ENCODE measurements at places on chromosomes 1 and 21.

- DNase-seq, result peak; percentile 58
Measured at GRCh38 chr21:44487831-44488230, 32.5 kb downstream of the LRRC3 start.

DNA sequence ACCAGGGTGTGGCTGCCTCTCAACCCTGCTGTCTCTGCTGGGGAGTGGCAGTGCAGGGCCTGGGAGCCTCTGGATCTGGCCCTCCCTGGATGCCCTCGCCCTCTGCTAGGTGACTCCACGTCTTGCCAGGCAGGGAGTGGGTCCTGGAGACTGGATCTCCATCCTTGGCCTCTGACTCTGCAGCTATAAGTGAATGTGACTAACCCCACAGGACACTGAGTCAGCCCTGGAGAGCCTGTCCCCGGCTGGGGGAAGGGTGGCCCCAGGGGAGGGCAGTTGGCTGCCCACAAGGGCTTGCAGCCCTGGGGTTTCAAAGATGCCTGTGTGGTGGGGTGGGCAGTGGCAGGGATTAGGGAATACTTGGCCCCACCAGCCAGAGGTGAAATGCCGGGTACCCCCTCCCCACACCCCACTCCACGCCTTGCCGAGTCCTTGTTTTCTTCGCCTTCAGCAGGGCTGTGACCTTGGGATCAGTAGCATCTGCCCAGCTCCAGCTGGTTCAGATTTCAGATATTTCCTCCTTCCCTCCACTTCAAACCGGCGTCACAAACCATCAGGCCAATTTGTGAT lies 1.9 kb upstream of the MYBPH start:
- peak; percentile 61 for DNase-seq

- peak; percentile 90 for DNase-seq
Measured at GRCh38 chr1:46246548-46247435, 771 bp upstream of the RAD54L start.

DNA sequence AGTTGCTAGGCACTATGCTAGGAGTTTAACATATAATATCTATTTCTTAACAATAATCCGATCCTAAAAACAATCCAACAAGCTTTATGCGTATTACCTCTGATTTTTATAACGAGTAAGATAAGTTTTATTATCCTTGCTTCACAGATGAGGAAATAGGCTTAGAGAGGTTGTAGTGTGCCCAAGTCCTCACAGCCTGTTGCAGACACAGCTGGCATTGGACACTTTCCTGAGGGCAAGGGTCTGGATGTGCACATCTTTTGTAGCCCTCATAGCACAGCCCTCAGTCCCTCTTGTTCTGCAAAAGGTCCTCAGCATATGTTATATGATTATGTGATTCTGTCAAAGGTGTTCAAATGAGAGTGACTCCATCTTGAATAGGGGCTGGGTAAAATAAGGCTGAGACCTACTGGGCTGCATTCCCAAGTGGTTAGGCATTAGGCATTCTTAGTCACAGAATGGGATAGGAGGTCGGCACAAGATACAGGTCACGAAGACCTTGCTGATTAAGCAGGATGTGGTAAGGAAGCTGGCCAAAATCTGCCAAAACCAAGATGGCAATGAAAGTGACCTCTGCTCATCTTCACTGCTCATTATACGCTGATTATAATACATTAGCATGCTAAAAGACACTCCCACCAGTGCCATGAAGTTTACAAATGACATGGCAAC lies 75.7 kb upstream of the F3 start:
- no peak for DNase-seq

DNA sequence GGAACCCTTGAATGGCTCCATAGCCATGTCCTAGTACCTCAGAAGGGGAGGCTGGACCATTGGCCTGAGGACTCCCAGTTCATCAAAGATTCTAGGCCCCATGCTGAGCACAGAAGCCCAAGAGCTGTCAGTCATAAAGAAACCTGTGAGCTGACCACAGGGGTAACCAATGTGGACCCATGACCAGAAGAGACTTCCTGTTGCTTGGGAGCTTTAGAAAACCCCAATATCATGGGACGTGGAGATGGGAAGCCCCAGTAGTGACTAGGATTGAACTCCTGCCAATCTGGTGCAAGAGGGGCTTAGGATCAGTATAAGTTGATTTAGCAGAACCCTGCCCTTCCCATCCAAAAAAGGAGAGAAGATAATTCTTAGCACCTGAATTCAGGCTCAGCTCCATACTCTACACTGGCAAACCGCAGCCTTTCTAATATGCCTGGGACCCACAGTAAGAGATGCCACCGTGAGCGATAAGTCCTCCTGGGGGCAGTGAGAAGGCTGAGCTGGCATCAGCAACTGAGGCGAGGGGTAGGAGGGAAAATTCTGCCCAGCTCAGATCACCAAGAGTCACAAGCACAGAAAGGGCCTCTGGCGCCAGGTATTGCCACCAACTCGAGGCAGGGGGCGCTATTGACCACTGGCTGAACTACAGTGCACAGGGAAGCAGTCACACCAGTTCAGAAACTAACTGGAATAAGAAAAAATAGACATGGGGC lies 108.9 kb downstream of the CAPN8 start:
- no peak for DNase-seq

GRCh38 chr21:45363921-45364467 lies 41.0 kb upstream of the COL18A1 start:
- DNase-seq, result no peak

GRCh38 chr1:91026777-91027176 lies 4.9 kb upstream of the ZNF644 start:
- no peak for DNase-seq

DNA sequence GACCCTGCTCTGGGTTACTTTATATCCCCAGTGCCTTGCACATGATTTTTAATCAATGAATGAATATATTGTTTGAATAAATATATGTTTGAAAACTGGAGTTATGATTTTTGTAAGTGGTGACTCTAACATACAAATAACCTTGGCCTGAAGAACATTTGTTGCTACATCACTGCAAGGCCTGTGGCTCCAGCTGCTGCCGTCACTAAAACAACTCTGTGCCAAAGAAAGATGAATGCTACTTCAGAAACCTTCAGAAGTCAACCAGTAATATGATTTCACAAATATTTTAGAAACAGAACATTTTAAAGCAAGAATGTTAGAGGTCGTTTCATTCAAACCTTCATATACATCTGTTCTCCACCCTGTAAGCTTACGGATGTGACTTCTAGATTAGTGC lies 60.6 kb upstream of the SEC16B start:
- no peak for DNase-seq

GRCh38 chr1:59146651-59147358 lies 150.1 kb upstream of the FGGY start:
- peak; percentile 90 for DNase-seq

DNA sequence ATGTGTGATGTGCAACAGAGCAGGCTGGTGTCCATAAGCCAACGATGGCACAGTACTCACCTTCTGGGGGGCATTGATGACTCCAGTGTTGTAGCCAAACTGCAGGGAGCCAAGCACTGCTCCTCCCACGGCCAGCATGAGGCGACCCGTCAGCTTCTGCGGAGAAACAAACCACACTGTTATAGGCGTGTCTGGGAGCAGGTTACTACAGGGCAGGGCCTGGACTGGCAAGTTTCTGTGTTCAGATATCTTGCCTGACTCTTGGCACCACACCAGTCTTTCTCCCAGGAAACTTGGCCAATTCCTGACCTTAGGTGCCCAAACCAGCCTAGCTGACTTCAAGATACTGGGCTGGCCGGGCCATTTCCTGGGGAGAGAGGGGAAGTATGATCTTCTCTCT lies 15.5 kb downstream of the SLC2A1 start:
- peak; percentile 74 for DNase-seq

- no peak for DNase-seq
Measured at GRCh38 chr1:156464825-156465452, 35.6 kb downstream of the MEF2D start.

- DNase-seq, result no peak
Measured at GRCh38 chr21:25402134-25402961, 204.9 kb downstream of the MRPL39 start.

Data from spleen (tissue), 13 donors.